D721Med (cell line): ENCODE measurements at places on chromosomes 7 and 10.

- DNase-seq, result no peak
These were observed 24.7 kb upstream of the MACC1 start for GRCh38 chr7:20241911-20242261.

DNA sequence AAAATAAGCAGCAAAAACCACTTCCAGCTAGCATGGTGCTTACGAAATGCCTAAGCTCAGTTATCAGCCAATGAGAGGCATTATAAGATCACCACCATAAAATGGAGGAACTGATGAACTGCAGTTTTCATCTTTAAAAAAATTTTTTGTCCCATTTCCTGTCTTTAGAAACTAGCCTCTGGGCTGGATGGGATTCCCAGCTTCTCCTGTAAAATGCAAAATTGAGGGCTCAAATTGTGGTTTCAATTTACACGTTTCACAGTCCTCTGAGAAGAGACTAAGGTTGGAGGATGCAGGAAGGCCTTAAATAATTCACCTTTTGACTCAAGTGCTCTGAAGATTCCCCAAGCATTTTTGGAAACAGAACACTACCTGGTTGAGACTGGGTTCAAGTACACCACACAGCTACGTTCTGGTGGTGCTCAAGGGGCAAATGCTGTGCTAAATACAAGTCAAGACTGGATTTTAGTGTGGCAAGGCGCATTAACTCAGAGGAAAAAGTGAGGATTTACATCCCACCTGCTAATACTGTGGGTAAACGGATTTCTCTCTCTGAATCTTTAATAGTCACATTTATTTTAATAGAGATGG, 951 bp downstream of the ZNF25 start:
- no peak for DNase-seq

DNA sequence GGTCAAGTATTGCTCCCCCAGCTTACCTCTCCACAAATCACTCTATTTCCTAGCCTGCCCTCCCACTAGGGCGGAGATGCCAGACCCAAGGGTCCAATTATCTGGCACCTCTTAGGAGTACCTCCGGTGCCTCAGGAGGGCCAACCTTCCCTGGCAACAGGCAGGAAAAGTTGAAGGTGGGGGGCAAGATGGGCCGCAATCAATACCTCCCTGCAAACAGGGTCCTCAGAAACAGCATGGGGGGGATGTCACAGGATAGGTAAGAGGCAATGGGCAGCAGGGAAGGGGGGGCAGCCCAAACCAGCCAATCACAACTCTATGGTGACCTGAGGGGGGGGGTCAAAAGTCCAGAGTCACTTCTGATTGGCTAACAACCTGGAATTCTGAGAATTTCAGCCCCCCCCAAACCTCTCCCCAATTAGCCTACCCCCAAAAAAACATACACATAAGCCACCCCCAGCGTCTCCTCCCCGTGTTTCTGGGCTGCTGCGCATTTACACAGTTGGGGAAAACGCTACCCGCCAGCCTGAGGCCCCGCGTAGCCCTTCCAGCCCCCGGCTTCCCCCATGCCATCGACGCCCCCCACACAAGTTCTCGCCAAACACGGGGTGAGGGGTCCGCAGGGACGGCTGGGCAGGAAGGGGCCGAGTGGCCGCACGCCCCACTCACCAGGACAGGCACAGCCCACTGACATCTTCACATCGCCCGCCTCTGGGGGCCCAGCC, 589 bp downstream of the LDB1 start:
- no peak for DNase-seq

DNA sequence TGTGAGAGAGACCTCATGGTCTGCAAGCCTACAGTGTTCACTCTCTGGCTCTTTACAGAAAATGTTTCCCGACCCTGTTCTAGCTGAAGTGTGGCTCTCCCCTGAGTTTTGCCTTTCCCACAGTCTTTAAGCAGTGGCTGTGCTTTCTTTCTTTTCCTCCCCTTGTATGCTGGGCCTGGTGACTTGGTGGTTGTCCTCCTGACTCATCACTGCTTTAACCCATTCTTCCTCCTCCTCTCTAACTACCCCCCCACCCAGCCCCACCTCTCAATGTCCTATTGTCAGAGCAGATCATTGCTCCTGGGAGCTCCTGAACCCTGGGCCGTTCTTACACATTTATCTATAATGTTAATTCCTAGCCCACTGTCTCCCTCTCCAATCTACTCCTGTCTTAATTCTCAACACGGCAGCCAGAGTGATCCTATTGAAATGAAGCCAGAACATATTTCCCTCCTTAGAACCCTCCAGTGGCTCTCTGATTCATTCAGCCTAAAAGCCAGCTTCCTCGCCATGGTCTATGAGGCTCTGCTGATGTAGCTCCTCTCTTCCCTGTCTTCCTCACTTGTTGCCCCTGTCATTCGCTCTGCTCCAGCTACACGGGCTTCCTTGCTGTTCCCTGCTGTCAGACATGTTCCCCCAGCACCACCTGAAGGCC, 55.0 kb downstream of the DENND11 start:
- DNase-seq, result no peak

DNA sequence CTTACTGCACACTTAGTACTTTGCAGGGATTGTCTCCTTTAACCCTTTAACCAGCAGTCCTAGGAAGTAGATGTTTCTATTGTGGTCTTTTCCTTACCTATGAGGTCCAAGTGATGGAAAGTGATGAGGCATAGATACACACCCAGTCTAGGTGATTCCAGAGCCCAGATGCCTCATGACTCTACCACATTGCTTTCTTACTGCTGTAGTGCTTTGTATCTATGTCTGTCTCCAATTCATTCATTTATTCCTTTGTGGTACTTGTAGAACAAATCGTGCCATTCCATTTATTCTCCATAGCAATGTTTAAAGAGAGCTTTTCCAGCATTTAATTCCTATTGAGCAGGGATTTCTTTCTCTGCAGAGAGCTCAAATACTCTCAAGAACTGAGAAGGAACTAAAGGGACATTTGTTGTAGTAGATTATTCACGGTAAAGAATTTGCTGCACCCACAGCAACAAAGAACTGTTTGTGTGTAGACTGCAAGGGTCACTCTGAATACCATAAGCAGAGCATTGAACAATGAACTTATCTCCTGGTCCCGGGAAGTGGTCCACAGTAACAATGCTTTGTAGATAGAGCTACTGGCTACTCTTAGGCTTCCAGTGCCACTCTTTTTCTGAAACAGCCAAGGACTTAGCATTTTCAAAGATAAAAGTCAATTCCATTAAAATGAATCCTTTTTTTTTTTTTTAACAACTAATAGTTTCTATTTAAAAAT, 337.0 kb downstream of the PTEN start:
- no peak for DNase-seq

DNA sequence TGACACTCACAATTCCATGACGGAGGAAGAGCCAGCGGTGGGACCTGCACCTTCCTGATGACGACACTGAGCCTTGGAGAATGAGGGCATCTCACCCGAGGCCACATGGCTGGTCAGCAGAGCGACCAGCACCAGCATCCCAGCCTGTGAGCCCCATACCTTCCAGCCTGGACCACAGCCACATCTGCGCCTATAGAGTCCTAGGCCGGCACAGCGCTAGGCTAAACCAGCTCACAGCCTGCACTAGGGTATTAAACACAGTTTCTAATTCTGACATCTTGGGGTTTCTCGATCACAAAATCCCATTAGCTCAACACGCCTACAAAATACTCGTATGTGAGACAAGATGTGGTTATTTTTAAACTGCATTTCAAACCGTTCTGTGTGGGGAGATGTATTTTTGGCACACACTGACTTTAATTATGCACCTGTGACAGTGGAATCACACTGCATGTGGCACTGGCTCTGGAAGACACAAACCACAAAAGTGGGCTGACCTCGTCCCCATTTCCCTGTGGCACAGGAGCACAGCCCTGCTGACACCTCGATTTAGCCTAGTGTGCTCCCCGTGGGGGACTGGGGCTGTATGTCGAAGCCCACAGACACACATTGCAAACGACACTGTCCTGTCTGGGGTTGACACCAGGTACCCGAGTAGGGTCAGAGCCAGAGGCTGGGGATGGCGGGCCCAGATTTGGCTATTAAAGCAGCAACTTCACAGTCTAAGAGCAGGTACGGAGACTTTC, 32.5 kb downstream of the CPXM2 start:
- no peak for DNase-seq

DNA sequence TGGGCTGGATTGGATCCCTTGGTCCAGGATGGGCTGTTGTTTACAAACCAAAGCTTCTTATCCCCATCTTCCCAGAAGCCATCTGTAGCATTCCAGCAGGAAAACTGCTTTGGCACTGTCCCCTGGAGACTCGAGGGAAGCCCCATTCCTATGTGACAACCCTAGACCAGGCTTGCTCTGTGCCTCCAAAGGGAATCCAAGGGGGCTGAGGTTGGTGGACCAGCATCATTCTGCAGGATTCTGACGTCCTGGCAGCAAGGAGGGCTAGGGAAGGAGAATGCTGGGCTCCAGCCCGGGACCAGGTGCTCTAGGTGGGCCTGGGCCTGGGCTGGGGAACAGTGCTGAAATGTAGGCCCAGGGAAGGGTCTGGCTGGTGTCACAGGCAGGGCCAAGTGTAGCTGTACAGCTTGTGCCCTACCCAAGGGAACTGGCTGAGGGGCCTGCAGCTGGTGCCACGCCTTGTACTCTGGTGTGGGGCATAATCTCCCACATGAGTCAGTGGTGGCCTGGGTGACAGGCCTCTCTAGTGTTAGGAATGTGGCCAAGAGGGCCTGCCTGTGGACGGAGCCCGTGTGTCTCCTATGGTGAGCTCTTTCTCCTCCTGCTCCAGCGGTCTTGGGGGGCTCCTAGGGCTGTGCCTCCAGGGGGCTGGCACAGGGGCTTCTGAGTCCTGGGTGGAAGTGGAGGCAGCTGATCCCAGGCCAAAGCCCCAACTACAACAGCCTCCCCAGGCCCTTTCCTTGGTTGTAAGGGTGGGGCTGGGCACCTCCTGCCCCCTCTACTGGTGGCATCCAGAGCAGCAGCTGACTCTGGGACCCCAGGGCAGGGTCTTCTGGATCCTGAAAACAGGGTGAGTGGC, 25.2 kb downstream of the TRIM8 start:
- no peak for DNase-seq

DNA sequence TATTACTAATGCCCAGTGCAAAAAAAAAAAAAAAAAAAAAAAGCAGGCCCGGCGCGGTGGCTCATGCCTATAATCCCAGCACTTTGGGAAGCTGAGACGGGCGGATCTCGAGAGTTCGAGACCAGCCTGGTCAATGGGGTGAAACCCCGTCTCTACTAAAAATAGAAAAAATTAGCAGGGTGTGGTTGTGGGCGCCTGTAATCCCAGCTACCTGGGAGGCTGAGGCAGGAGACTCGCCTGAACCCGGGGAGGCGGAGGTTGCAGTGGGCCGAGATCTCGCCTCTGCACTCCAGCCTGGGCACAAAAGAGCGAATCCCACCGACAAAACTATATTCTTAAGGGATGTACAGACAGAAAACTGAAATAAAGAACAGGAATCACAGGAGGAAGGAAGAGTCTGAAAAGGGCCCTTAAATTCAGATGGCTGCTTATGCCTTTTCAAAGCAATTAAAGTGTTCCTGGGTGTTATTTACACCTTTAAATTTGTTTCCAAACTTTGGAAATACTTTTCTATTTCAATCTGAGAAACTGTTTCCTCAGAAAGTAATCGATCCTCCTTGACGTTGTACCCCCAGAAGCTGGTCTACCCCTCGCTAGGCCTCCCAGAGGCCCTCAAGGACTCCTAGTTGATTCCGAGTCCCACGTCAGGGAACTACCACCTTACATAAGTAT, 2.0 kb upstream of the KMT2E start:
- DNase-seq, result no peak

DNA sequence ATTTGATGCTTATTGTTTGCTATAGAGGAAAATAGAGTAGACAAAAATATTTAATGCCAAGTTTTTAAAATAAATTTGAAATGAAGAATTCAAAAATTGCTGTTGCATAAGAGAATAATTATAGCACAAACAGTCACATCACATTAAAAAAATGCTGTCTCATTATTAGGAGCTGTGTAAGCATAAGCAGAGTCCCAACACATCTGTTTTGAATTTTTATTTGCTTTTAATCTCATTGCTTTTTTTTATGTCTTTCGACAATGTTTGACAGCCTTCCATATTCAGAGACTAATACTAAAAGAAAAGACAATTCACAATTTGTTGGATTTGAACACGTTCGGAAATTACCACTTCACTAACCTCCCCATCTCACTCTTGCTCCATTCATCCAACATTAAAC, 143.5 kb downstream of the TFPI2 start:
- DNase-seq, result no peak

GRCh38 chr10:3866332-3866731, 81.3 kb upstream of the KLF6 start:
- no peak for DNase-seq

DNA sequence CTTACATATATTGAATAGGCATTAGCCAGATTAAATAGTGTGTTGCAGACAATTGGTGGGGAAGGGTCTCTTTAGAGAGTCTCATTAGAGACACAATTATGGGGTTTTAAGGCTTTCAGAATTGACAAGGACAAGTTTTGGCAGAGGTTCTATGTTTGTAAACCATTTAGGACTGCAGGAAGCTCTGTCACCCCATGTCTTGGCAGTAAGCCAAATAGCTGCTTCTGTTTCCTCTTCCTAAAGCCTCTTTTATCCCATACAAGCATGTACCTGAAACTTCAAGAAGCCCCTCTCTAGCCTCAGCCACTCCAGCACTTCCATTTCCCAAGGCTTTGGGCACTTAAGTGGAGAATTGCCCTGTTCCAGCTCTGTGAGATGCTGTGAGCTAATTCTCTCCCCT, 21.8 kb upstream of the LRRC4 start:
- no peak for DNase-seq

GRCh38 chr7:8491106-8491505, 57.7 kb downstream of the NXPH1 start:
- no peak for DNase-seq

- no peak for DNase-seq
These were observed 62.7 kb downstream of the GRM3 start for GRCh38 chr7:86706406-86706805.

- DNase-seq, result no peak
These were observed 6.6 kb downstream of the SFRP5 start for GRCh38 chr10:97765201-97765600.

GRCh38 chr7:118232837-118233236, 8.3 kb downstream of the ANKRD7 start:
- no peak for DNase-seq

GRCh38 chr10:79185067-79185774, 116.5 kb downstream of the ZMIZ1 start:
- no peak for DNase-seq

- no peak for DNase-seq
These were observed 708 bp downstream of the KLHDC10 start for GRCh38 chr7:130070861-130071622.

- DNase-seq, result no peak
These were observed 455 bp downstream of the CUL2 start for GRCh38 chr10:35089611-35090161.

GRCh38 chr10:13349463-13350274, 1.6 kb upstream of the SEPHS1 start:
- DNase-seq, result no peak

GRCh38 chr7:18607025-18607424, 111.5 kb downstream of the HDAC9 start:
- DNase-seq, result no peak
